NCI-H1930 (cell line): ENCODE measurements at places on chromosomes 5 and 9.

DNA sequence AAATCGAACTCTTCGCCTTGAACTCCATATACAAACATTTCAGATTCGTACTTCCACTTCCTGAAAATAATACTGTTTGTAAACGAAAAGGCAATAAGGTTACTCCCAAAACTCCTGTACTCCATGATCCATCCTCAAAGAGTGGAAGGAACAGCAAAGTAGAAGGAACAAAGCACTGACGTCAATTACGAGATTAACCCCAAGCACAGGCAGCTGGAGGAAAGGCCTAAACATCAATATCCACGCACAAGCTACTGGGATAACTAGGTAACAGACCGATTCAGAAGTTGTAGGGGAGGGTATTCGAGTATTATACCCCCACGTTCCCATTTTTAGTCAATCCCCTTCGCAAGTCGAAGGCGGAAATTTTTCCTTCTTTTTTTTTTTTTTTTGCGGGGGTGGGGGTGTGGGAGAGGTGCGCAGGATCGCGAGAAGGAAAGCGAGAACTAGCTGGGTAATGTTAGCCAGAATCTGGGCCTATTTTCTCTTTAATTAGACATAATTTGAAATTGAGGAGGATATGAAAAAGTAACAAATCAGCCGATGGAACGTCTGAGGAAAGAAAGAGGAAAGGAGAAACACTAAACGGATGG, 909 bp downstream of the AFF4 start:
- no peak for DNase-seq

- no peak for DNase-seq
Measured at GRCh38 chr5:129069292-129069691, 25.3 kb upstream of the ISOC1 start.

- DNase-seq = no peak
Measured at GRCh38 chr9:89219637-89220036, 41.0 kb upstream of the SHC3 start.

DNA sequence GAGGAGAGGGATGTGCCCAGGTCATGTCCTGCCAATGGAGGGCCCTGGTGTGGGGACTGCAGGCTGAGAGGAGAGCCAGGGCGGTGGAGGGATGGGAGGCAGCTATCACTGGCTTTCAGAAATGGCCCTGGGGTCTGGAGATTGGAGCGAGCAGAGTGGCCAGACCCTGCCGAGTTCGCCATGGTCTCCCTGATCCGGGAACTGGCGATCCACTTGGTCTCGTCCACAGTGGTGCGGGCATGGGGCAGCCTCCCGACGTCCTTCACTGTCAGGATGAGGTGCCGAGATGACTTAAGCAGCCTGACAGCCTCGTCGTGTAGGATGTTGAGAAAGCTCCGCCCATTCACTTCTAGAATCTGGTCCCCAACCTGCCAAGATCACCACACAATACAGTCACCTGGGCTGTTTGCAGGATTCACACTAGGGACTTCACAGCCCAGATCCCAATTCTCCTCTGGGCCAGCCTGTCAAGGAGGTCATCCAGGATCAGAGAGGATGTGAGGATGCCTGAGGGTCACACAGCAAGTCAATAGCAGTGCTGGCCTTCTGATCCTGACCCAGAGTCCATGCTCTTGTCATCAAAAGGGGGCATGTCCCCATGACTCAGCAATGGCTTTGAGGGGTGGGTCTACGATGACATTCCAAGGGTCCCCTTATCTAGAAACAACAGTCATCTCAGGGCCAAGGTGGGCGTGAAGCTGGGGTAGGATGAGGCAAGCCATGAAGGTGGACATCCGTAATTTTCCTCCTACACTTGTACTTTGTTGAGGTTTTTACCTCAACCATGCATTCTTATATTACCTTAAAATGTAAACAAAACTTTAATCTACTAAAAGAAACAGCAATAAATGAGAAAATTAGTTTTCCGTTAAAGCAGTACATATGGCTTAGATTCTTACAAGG, 38.5 kb upstream of the AKNA start:
- DNase-seq = no peak

GRCh38 chr9:134570151-134570621, 71.4 kb upstream of the COL5A1 start:
- no peak for DNase-seq

- DNase-seq = no peak
Measured at GRCh38 chr5:58963361-58963760, 380.5 kb downstream of the RAB3C start.

GRCh38 chr5:116297296-116297814, 212.5 kb downstream of the COMMD10 start:
- no peak for DNase-seq

DNA sequence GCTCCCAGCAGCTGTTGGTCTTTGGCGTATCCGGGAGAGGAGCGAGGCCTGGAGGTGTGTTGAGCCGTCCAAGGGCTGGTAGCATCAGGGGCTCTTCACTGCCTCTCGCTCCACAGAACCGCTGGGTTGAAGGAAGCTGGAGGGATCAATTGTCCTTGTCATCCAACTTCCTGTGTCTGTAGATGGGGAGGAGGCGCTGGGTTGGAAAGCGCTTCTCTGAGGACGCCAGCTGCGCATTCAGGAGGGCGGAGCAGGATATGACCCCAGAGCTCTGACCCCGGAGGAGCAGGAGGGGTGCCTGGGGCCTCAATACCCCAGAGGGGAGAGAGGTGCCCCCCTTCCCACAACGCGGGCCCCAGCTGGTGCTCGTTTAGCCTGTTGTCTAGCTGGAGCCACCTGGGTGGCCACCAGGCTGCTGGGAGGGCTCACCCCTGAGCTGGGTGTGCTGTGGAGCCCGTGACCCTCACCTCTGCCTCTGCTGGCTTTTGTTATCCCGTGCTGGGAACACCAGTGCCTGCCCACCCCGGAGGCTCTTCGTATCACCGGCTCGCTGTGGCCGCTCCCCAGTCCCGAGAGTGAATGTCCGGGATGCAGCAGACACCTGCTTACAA, 2.0 kb upstream of the DBH start:
- DNase-seq = no peak

DNA sequence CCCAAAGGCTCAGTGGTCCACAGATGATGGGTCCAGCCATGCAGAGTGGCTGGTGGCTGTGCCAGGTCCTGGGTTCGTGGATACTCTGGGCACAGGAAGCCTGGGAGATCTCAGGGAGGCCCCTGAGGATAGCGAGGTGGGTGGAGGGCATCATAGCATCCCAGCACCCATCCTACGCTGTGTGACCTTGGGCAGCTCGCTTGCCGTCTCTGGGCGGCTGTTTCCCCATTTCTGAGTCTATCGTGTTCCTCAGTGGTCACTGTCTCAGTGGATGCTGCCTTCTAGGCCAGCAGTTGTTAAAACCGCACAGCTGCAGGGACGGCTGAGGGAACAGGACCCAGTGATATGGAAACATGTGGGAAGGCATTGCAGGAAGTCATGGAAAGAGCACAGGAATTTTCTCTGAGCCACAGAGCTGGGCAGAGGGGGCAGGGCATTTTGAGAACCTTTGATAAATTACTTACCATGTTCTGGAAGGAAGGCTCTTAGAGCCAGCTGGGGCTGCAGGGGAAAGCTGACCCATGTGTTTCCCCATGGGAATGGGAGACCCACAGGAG, 86.4 kb upstream of the COL5A1 start:
- no peak for DNase-seq

DNA sequence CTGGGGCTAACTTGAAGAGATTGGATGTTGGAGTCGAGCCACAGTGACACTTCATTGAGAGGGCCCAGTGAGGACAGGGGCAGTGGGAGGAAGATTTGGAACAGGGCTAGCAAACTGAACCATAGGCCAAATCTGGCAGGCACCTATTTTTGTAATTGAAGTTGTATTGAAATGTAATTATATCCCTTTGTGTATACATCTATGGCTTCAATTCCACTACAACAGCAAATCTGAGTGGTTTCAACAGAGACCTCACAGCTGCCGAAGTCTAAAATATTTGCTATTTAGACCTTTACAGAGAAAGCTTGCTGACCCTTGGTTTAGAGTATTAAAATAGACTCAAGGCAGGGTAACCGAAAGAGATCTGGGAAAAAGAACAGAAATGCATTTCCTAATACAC, 4.7 kb upstream of the TNFSF8 start:
- no peak for DNase-seq

DNA sequence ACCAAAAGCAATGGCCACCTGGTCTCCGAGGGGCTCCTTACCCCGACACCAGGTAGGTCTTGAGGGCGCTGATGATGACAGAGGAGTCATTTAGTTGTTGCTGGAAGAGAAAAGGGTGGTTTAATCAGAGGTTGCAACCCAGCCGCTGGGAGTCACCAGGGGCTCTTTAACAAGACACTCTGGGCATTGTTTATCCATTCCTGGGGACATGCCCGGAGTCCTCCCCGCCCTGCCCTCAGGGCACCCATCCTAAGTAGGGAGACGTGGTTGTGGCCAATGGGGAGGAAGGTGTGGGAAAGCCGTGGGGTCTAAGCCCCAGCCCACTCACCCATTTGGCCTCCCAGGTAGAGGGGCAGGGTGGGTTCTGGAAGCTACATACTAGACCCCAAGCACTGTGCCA, 3.1 kb downstream of the PTGES2 start:
- DNase-seq = no peak

- DNase-seq = no peak
Measured at GRCh38 chr9:110255463-110256379, 586 bp downstream of the TXN start.

DNA sequence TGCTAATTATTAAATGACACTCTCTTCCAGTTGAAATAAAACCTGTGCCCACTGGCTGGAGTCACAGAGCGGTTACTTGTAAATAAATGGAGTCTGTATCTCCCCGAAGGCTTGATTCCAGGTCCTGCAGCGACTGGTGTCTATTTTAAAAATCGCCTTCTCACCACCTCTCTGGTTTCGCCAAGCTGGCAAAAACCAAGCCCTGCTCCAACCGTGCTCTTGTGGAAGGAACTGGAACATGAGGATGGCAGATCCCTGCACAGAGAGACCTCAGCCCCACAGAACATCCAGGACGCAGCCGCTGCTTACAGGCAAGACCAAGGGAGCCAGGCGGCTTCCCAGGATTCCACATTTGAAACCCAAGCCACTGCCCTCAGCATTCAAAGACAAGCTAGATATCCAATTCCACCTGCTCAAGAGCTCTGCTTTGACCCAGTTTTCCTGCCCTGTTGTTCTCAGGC, 15.0 kb downstream of the SEMA4D start:
- no peak for DNase-seq

GRCh38 chr5:32500181-32500580, 55.6 kb upstream of the ZFR start:
- DNase-seq = no peak

- no peak for DNase-seq
Measured at GRCh38 chr5:73437101-73437776, 11.3 kb downstream of the FOXD1 start.

GRCh38 chr5:99059685-99060084, 130.9 kb upstream of the CHD1 start:
- no peak for DNase-seq

- DNase-seq = no peak
Measured at GRCh38 chr5:145887217-145887616, 14.4 kb upstream of the GRXCR2 start.

- no peak for DNase-seq
Measured at GRCh38 chr5:53397845-53398244, 82.6 kb upstream of the FST start.

- no peak for DNase-seq
Measured at GRCh38 chr5:27290172-27290571, 251.8 kb upstream of the CDH9 start.

DNA sequence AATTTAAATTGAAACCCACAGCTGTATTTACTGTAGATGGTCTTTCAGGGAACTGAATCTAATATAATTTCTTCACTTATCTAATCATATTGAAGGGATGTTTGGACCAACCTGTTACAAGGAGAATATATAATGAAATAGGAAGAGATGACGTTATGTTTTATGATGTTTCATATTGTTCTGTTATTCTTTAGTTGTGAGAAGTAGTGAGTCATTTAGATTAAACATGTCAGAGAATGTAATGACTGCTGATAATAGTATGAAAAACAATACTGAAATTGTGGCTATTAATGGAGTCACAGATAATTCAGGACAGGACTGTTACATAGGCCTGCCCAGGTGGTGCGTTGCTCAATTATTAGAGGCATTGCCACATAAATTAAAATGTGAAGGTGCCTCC, 1993.4 kb downstream of the EFNA5 start:
- no peak for DNase-seq

DNA sequence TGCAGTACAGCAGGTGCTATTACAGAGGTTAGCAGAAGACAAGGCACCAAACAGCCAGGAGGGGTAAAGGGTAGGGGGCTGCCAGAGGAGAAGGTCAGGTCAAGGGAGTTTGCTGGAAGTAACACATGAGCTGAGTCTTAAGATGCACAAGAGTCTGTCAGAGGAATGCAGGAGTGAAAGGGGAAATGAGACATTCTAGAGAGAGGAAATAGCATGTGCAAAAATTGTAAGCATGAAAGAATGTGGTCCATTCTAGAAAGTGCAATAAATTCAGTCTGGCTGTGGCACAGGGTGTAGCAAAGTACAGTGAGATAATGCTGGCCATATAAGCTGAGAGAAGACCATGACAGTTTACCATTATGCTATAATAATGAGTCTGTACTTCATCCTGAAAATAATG, 6.6 kb downstream of the GOLGA1 start:
- DNase-seq = no peak
